Cardiac ventricle fibroblast (primary cell): ENCODE measurements at places on chromosomes 2 and 18. TPM values are rescaled to one million over a fixed set of nuclear protein-coding genes. Genes with fewer than 3 reads are reported as not detected.

The LCT gene
- total RNA-seq: not detected in 2 replicates

The ATAD2B gene
- 3.2 and 5.4 TPM in 2 replicates for total RNA-seq

The ASXL3 gene
- total RNA-seq: 0.12 TPM in 1 of 2 replicates, not detected in the other

The GATA6 gene
- 30.0 and 37.3 TPM in 2 replicates for total RNA-seq

The UPP2 gene
- not detected in 2 replicates for total RNA-seq

The EGR4 gene
- not detected in 2 replicates for total RNA-seq
